Activated CD4-positive, alpha-beta T cell treated with anti-CD3 and anti-CD28 coated beads, Interleukin-2, amount 50 U/mL, for 16 hours (primary cell): ENCODE measurements at places on chromosomes 3 and 15.
A peak's percentile ranks its signal among the peaks of the same experiment; 100 is the strongest.

GRCh38 chr3:8416965-8417364 lies 84.7 kb upstream of the LMCD1 start:
- DNase-seq, result no peak

DNA sequence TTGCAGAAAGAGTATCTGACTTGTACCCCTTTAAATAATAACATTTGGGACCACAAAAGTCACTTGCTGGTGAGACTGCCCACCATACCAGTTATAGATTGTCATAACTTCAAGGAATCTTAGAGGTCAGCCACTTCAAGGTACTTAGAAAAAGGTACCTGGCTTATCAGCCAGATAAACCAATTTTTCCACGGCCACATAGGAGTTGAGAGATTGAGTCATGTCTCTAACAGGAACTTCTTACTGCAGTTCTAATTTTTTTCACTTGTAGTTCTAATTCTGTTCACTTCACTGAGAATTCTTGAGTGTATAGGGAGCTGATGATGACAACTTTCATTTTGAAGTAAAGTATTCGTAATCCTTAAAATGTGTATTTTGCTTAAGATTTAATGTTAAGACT lies 317.1 kb upstream of the CBLB start:
- DNase-seq, result peak; percentile 38

DNA sequence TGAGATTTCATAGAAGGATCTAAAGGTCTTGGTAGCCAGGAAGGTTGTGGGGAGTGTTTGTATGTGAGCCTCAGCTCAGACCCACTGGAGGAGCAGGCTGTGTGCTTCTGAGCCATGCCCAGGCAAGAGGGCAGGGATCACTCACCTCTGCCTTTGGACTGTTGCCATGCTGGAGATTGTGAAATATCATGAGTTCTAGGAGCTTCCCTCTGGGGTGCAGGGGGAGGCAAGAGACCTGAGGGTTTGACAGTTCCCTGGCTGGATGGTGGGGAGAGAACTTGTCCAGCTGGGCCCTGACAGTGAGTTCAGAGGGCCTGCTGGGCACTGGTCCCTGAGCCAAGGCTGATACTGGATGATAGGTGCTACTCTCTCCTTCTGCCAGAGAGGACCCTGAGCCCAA lies 6.0 kb downstream of the SLC6A1 start:
- no peak for DNase-seq

- no peak for DNase-seq
Measured at GRCh38 chr3:79953591-79954101, 185.8 kb upstream of the ROBO1 start.

DNA sequence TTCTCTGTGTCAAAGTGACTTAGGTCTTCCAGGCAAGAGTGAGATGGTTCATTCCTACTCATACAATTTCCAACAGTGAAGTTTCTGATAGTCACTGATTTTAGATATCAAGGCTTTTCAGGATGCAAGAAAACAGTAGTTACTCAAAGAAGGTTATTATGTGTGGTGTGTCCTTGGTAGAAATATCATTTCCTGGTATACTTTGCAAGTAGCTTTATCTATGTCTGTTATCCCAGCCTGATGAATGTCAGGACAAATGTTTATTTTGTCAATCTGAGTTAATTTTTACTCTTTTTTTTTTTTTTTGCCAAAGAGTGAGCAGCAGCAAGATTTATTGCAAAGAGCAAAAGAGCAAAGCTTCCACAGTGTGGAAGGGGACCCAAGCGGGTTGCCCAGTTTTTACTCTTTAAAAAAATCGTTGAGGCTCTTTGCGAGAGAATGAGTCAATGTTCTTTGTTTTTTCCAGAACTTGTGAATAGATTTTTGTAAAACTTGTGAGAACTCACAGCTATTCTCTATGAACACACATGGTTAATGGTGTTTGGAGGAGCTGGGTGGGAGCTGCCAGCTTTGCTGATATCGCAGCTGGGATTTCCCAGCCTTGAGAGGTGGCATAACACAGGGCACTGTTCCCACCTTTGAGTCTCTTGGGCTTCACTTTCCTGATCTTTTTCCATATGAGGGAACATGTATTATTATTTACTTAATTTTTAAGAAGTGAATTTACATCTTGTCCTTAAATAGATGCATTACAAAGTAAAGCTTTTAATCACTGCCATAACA lies 51.9 kb downstream of the SV2B start:
- no peak for DNase-seq

DNA sequence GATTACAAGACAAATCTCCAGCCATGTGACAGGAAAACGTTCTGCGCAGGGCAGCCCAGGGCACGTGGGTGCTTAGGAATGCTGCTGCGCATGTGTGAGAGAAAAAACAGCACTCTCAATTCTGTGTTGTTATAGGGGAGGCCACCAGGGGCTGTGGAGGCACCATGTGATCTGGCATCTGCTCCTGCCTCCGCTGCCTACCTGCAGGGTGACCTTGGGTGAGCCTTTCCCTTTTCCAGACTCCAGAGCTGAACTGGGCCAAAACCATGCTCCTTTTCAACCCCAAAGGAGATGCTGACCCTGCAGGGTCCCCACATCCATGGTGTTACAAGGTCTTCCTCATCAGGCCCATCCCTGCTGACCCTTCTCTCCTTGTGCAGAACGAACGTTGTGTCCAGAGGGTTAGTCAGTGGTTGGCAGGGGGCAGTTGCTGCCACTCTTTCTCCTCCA lies 81.5 kb upstream of the RASGRF1 start:
- no peak for DNase-seq

DNA sequence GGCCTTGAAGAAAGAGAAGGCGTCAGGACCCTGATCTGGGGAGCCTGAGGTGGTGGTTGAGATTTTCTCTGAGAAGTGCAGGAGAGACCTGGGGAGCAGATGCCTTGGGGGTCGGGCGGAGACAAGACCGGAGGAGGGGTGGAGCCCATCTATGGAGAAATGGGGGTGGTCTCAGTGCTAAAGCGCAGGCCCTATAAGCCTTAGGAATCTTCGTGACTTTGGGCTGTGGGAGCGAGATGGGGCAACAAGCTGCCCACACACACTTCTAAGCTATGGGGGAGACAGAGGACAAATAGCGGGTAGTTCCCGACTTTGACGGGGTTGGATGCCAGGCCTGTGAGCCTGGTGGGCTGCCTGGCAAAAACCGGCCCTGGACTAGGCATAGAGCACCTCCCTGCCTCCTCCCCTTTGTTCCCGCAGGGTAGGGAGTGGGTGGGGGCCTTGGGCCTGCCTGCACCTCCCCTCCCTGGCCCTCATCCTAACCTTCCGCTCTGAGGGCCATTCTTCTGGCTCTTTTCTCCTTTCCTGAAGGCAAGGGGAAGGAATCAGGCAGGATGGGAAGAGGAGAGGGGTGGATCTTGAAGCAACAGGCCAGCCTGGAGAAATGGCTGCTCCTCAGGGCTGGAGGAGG lies 880 bp downstream of the NISCH start:
- no peak for DNase-seq

DNA sequence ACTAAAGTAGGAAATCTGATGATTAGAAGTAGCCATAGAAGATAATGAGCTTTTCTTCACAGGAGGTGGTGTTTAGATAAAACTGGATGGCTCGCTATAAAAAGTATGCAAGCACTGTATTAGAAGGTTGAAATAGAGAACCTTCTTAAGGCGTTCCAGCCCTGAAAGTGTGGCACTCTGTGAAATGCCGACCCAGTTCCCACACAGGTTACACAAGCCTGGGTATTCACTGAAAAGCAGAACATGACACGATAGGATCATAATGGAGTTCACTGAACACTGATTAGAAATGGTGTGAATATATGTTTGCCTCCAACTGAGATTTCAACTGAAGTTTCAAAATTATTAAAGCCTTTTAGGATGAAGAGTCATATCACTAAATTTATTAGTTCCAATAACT lies 15.0 kb upstream of the LRRC34 start:
- DNase-seq, result no peak

DNA sequence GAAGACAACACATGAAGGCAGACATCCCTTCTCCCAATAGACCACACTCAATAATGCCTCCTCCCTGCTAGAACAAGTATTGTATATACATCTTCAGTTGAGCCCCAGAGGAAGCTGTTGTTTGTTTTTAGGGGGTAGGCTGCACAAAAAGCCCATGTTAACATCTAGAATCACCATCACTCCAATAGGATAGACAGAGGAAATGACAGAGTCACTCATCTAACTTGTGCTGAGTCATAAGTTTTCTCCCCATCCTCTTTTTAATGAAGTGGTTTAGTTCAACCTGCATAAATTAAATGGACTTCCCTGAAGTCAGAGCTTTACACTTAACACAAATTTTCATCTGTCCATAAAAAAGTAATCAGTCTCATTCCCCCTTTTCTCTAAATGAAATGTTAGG lies 122.9 kb upstream of the SPATA12 start:
- DNase-seq, result no peak

DNA sequence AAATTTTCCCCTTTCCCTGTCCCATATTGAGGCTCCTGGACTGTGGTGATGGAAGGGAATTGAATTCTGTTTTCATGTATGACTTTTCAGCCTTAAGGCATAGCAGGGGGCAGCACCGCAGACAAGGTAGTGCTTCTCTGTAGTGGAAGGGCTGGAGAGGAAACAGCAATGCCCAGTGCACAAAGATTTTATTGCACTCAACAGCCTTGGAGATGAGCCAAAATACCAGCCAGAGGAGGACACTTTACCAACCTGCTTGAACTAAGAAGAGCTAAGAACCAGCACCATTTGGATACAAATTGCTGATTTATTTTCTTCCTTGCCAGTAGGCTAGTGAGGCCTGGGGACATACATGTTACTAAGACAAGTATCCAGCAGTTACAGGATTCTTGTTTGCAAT lies 98.7 kb downstream of the KCNMB2 start:
- DNase-seq, result no peak

GRCh38 chr3:64344721-64345207 lies 119.5 kb upstream of the PRICKLE2 start:
- no peak for DNase-seq

DNA sequence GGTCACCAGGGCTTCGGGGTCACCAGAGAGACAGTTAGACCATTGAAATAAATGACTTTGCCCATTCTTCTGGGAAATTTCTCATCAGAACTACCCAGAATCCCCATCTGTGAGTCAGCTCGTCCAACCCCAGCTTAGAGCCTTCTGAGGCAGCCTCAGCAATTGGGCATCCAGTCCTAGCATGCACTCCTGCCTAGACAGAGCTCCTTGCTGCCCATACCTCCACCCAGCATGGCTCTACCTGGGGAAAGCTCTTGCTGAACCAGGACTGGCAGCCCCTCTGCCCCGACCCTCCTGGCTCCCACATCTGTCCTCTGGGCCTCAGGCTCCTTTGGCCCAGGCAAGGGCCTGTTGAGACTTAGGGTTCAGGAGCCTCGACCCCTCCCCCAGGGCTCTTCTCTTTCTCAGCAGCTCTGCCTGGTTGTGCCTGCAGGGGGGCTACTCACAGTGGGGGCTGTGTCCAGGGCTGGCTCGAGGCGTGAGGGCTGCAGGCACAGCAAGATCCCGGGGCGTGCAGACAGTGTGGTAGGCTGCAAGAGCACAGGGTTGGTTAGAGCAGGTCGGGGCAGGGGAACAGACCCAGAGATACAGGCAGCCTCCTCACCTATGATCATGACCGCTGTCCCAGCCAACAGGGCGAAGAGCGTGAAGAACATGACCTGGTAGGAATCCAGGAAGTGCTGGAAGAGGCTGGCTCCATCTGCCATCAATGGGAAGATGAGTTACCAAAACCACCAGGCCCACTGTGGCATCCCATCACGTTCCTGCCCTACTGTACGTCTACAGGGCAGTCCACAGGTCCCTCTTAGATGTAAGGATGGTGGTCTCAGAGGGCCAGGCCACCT lies 101.3 kb downstream of the NUP210 start:
- DNase-seq, result no peak

GRCh38 chr3:152428577-152428976 lies 159.8 kb downstream of the MBNL1 start:
- DNase-seq, result no peak

- DNase-seq, result no peak
Measured at GRCh38 chr3:132622148-132622547, 25.1 kb downstream of the ACKR4 start.

DNA sequence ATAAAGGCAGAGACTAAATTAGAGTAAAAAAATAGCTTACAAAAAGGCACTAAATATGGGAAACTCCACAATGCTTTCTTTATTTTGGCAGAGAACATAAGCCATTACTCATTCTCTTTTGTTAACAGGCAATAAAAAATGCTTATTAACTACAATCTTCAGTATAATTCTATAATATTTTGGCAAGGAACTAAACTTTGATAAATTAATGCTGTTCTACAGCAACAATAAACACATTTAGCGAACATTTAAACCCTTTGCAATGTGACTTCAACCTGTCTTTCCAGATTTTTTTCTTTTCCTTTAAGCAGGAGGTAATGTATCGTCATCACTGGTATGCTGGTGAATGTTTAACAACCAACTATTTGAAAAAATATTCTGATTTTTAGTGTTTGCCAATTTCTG lies 42.2 kb upstream of the POU1F1 start:
- DNase-seq, result no peak

GRCh38 chr3:64262574-64263114 lies 37.4 kb upstream of the PRICKLE2 start:
- DNase-seq, result no peak

DNA sequence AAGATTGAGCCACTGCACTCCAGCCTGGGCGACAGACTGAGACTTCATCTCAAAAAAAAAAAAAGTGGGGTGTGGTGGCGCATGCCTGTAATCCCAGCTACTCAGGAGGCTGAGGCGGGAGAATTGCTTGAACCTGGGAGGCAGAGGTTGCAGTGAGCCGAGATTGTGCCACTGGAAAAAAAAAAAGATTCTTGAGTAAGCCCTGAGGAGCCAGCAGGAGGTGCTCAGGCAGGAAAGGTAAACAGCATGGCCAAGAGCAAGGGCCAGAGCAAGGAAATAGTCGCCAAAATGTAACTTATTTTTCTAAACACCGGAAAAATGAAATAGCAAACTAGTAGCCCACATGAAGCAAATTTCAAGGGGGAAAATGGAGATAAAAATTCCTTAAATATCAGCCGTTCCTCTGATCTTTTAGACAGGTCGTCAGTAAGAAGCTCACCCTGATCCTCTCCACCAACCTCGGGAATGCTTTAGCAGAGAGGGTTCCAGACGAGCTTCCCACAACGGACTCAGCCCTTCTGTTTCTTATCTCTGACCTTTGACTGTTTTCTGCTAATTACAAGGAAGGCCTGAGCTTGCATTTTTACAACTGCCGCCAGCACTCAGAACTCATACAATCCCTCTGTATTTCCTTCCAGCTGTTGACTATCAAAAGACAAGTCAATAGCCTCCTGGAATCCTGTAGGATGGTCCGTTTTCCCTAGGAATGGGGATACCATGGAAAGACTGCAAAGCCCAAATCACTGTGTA lies 45.0 kb upstream of the AKAP13 start:
- DNase-seq, result no peak

- no peak for DNase-seq
Measured at GRCh38 chr3:88259045-88259444, 109.3 kb downstream of the C3orf38 start.
